ENCODE measurements at places on chromosomes 7 and 10.

DNA sequence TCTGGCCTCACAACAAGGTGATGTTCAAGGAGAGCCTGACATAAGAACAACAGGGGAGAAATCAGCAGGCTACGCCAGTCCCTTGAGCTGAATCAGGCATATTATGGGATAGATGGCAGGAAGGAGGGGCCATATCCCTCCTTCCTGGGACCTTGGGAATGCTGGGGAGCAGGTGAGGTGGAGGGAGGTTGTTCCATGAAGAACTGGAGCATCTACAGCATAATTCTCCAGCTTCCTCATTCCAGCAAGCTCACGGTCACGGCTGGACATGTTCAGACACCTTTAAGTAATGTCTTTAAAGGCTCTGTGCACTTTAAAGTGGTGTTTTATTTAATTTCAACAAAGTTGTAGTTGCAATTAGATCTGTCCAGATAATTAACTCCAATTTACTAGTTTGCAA lies 780.5 kb downstream of the TYW1 start:
- no peak for DNase-seq

DNA sequence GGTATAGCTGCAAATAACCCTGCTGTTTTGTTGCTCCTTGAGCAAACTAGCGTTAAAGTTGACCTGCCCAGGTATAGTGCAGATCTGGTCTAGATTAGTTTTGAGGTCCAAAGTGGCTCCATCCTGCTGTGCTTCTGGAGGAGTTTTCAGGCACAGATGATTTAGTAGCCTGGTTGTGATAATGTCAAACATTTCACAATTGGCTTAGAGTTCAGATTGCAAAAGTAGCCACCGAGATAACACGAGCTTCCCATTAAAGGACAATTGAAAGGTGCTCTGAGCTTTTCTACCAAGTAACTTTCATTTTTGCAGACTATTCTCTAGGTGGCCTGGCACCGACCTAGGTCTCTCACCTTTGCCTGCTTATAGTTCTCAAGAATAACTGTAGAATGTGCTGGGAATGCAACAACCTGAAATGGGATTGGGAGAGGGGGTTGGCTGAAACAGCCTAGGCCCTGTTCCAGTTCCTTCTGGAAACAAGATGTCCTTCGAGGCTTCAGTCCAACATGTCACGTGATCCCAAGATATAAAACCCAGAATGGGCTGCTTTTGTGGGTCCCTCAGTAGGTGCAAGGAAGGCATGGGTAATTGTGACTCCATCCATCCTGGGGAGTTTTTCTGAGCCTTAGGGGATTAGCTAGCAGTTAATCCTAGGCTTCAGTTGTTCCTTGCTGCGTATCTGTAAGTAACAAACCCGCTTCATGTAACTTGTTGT lies 201.0 kb downstream of the CHRM2 start:
- DNase-seq = no peak

DNA sequence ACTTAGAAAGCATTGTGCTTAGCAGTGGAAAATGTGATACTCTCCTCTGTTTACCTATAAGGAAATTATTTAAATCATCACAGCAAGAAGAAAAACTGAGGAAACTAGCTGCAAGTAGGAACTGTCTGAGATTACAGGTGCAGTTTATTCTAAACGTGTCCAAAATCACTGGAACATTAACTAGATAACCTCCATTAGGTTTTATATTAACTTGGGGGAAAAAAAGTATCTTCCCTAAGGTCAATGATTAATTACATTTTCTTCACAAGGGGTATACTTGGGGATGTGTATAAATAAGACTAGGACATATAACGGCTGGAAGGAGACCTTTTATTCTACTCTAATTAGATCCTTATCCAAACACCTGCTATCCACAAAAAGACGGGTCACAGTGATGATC lies 3.7 kb downstream of the GOT1 start:
- DNase-seq = no peak

GRCh38 chr10:104509981-104510380 lies 131.1 kb upstream of the SORCS3 start:
- DNase-seq = no peak

DNA sequence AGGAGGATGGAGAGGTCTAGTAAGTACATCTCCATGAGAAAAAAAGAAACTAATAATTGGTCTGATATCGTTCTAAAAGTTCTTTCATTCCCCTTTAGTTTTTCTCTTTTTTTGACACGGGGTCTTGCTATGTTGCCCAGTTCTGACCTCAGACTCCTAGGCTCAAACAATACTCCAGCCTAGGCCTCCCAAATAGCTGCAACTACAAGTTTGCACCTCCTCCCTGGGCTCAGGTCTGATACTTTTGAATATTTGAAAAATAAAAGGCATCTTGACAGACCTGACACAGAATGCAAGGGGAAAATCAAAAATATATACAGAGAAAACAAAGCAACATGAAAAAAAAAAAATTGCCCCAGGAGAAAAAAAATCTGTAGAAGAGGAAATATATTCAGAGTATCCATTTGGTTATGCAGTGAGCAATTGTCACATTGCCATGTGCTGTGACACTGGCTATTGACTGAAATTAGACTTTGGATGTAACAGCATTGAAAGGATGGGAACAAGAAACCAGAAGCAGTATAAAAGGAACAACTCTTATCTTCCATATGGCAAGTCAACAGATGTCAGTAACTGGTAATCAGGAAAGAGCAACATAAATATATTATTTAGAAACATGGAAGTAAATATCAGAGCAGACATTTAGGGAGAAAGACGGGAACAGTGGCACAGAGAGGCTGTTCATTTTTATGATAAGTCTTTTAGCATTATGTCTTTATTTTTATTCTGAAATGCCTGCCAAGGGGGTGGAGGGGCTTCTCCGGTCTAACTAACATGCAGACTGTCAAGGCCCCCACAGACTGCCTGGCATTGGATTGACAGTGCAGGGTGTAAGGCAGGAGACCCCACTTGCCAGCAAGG lies 408.4 kb downstream of the PARD3 start:
- peak; percentile 56 for DNase-seq

DNA sequence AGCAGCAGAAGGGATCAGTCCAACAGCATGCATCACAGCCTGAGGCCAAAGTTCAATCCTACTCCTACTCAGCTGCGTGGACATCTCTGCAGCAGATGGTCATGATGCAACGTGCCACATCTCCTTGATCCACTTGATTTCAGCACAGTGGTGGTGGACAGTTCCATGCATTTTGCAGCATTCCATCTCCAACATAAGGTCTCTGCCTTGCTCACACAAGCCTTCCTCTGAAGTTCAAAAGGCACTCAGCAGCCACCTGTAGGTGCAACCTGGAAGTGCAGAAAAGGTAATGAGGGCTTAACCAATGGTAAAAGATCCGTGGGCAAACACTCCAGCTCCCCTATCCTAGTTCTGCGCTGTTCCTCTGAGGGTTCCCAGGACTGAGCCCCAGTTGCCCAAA lies 57.5 kb upstream of the CHCHD3 start:
- no peak for DNase-seq

DNA sequence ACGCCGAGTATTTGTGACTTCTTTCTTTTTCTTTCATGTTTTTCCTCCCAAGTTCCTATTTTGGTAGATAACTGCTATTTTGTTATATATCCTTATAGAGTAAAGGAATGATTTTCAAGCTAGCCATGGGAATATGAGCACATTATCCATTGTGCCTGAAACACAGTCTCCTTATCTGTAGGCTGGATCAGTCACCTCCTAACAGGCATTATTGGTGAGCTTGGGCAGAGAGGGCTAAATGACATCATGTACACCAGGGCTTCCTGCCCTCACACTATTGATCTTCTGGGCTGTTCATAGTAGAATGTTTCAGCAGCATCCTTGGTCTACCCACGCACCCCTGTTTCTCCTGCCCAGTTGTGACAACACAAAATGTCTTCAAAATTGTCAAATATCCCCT lies 88.1 kb upstream of the CTBP2 start:
- no peak for DNase-seq

GRCh38 chr10:76282061-76283025 lies 850.9 kb downstream of the LRMDA start:
- DNase-seq = no peak

GRCh38 chr10:29734640-29734961 lies 99.8 kb upstream of the SVIL start:
- DNase-seq = no peak

GRCh38 chr10:7546385-7546967 lies 120.3 kb downstream of the ITIH5 start:
- no peak for DNase-seq

- DNase-seq = no peak
These were observed 24.7 kb upstream of the HSPA12A start for GRCh38 chr10:116766837-116767634.

GRCh38 chr10:61779276-61779675 lies 116.5 kb downstream of the CABCOCO1 start:
- no peak for DNase-seq

DNA sequence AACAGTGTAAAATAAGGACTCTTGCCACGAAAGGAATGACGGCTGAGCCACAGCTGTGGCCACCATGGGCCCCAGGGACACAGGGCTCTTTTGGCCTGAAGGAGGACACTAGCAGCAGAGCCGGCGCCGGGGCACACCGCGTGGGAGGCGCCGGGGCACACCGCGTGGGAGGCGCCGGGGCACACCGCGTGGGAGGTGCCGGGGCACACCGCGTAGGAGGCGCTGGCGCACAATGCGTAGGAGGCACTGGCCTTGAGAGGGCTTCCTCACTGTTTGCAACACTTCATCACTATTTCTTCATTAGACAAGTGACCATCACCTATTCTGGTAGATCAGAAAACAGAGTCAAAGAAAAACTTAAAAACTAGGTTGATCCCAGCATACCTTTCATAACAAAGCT lies 23.4 kb downstream of the ESYT2 start:
- no peak for DNase-seq

GRCh38 chr7:70752794-70753241 lies 379.1 kb upstream of the GALNT17 start:
- no peak for DNase-seq

- no peak for DNase-seq
These were observed 7.3 kb upstream of the ELFN1 start for GRCh38 chr7:1662767-1663166.

- peak; percentile 51 for DNase-seq
These were observed 775 bp downstream of the STARD3NL start for GRCh38 chr7:38178695-38179344.

GRCh38 chr7:30308389-30308788 lies 24.0 kb downstream of the ZNRF2 start:
- DNase-seq = no peak

GRCh38 chr7:140297192-140297591 lies 101.1 kb downstream of the SLC37A3 start:
- no peak for DNase-seq

- no peak for DNase-seq
These were observed 32.6 kb upstream of the CBLL1 start for GRCh38 chr7:107711301-107711700.

GRCh38 chr10:689452-690371 lies at the start of gene DIP2C:
DIP2C (minus strand) TSS chr10:689668; CDS start chr10:689578, 90 bp downstream.
- DNase-seq = no peak

DNA sequence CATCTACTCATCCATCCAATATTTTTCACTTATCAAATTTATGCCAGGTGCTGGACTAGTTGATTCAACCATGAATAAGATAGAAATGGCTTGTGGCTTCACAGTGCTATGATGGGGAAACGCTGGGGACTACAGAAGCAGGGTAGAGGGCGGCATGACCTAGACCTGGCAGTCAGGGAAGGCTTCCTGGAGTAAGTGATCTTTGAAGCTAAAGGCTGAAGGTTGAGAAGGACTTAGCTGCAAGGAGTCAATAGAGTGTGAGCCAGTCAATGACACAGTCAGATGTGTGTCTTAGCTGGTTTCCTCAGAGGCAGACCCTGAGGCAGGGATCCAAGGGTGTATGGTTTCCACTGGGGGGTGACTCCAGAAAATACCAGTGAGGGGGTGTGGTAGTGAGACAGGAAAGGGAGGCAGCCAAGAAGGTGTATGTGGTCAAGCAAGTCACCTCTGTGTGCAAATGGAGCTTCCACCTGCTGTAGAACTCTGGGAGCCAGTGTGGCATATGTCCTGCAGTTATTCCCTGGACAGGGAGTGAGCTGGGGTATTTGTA lies 10.3 kb downstream of the PRF1 start:
- DNase-seq = no peak

DNA sequence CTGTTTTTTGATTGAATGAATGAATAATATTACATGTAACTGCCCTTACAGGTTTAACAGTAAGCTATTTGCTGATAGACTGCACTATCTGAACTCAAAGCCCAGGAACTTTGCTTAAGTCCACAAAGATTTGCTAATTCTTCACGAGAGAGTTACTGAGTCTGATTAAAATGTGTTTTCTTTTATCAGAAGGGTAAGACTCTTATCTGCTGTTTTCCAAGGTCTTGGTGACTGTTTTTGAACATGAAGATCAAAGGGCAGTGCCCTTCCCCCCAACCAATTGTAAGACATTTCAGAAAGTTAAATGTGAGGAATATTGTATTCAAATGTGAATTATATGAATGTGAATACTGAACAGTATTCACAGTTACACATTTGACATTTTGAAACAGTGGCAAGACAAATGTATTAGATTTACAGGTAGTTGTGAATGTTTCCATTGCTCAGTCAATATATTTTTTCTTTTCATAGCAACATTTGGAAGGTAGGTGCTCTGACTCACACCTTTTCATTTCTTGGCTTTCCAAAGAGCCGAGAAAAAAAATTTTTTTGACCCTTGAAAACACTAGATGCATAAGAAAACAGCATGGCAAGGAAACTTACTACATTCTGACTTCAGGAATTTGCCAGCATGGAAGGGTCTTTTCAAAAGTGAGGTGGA lies 62.7 kb downstream of the DKK1 start:
- DNase-seq = no peak

GRCh38 chr7:45715471-45716352 lies 141.5 kb downstream of the ADCY1 start:
- no peak for DNase-seq

DNA sequence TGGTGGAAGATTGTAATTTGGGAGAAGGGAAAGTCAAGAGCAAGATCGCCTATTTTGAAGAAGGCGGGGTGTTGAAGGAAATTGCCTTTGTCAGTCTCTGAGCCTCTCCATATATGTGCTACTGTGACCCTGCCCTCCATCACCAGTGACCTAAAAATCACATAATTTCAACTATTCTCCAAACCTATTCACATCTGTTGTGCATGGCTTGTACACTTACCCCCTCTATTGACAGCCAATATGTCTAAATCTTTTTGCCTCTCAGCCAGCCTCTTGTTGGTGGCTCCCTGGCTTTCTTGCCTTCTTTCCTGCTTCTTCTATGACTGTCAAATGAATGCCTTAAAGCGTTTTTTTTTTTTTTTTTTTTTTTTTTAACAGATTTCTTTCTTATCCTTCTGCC lies 295.6 kb downstream of the AUTS2 start:
- DNase-seq = no peak

DNA sequence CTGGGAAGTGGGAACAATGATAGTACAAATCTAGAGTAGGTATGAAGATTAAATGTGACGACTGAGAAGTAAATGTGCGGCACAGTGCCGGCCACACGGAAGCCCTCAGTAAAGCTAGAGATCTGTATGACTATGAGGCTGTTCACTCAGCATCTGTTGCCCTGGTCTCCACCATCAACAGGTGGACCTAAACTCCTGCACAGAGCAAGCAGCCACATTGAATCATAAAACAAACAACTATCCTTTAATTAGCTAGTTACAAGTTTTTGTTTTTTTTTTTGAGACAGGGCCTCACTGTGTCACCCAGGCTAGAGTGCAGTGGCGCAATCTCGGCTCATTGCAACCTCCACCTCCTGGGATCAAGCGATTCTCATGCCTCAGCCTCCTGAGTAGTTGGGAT lies 16.6 kb downstream of the RBP4 start:
- DNase-seq = no peak
